ENCODE measurements at places on chromosomes 11 and 22.

DNA sequence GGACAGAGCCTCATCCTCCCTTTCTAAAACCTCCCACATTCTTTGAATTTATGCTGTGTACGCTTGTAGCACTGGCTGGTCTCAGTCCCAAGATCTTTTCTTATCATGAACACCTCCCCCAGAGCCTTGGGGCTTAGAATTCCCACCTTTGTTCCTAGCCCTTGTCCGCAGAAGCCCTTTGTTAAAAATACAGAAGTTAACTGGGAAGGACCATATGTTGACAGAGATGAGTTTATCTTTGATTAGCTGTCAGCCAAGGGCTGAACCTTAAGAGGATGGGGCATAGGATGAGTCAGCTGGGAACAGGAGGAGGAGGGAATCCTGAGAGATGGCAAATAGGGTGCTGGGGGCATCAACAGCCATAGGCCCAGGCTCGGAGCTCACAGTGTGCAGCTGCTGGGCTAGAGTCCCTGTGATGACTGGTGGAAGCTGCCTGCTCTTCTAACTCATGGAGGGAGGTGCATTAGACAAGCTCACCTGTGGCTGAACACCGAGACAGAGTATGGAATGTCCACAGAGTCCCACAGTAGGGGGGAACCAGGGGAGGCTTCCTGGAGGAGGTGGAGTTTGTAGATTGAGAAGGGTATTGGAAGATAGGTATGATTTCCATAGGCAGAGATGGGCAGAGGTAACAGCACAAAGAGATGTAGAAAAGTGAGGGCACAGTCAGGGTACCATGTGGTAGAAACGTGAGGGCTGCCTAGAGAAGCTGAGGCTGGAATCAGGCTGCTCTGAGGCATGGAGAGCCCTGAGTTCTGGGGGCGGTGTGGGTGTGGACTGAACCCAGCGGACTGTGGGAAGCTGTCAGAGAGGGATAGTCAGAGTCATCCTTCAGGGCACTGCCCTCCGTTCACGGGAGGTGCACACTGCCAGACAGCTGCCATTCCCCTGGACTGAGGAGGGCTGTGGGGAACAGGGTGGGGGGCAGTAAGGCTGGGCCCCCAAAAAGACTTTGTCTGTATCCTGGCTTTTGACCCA is 9.9 kb downstream of the MICAL2 start:
- no peak for DNase-seq

- no peak for DNase-seq
These were observed 29.6 kb downstream of the FBLN1 start for GRCh38 chr22:45532235-45532631.

DNA sequence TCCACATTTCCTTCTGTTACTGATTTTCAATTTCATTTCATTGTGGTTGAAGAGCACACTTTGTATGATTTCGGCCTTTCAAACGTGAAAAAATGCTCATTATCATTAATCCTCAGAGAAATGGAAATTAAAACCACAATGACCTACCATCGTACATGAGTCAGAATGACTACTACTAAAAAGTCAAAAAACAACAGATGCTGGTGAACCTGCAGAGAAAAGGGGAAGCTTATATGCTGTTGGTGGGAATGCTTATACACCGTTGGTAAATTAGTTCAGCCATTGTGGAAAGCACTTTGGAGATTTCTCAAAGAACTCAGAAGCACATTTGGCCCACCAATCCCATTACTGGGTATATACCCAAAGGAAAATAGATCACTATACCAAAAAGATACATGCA is 57.6 kb downstream of the DLG2 start:
- DNase-seq, result no peak

DNA sequence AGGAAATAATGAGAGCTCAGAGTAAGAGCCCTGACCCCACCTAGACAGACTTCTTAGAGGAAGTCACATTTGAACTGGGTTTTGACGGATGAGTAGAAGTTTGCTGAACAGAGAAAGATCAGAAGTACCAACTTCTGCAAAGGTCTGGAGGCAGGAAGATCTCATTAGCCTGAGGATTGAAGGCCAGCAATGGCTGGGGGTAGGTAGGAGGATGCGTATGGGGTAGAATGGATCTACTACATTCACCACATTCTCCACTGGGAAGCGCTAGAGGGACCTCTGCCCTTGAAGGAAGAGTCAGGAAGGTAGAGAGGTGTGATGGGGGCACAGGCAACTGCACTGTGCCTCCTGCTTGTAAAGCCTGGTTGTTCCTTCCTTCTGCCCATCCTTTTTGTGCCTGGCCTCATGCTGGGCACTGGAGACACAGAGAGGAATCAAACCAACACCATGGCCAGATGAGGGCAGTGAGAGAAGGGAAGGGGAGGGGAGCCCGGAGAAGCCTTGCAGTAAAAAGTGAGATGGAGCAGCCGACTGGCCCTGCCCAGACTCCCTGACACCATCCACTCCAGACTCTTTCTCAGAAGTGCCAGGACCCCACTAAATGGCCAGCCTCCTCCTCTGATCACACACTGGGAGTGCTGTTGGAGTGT is 4.9 kb downstream of the TPBGL start:
- DNase-seq, result no peak

DNA sequence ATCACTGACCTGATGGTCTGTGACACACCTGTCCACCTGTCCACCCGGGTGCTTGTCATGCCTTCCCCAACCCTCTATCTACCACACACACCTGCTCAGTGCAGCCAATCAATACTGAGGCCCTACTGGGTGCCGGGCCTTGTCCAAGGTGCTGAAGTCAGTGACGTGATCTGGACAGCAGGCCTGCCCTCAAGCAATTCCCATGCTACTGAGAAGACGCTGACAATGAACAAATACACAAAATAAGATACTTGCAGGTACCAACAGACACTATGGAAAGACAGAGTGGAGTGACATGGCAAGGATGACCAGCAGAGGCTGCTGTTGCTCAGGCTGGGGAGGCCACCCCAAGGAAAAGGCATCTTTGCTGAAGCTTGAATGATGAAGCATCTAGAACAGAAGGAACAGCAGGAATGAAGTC is 21.2 kb downstream of the PLAAT3 start:
- no peak for DNase-seq

DNA sequence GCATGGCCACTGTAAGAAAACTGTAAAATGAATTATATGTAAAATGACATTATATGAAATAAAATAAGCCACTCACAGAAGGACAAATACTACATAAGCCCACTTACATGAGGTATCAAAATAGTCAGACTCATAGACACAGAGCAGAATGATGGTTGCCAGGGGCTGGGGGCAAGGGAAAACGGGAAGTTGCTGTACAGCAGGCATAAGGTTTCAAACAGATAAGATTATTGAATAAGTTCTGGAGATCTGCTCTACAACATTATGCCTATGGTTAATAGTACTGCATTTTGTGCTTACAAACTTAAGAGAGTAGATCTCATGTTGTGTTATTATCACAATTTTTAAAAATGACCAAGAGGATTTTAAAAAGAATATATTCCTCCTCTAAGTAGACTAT is 32.7 kb upstream of the HEPHL1 start:
- no peak for DNase-seq

GRCh38 chr22:27370269-27370668 is 431.3 kb downstream of the MN1 start:
- no peak for DNase-seq

DNA sequence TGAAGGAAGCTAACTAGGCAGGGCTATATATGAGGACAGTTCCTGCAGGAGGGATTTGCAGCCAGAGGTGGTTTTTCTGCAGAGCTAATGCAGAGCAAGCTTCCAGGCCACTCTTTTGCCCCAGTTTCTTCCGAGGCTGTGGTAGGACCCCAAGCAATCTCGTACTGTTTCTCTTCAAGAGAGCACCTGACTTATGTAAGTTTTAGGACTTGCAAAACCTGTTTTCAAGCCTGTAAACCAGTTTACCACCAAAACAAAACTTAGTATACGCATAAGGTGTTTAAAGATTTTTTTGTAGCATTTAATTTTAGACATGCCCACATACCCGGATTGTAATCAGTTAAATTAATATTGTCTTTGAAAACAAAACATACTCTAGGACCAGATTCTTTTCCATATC is 7.7 kb upstream of the APLP2 start:
- no peak for DNase-seq

DNA sequence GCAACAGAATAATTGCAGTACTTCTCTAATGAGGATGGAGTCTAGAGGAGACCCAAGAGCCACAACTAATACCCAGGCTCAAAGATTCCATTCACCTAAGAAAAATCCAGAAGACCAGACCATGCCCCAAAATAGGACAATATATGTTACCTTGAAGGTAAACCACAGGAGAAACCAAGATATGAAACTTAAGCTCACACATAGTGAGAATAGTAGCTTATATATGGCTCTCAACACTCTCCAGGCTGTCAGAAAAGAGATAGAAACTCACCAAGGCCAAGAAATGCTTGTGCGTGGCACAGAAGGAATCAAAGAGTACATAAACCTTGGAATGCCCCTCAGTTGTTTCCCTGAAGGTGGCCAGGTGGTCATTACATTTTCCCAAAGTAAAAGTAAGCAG is 9.1 kb downstream of the FAM111A start:
- no peak for DNase-seq

- DNase-seq, result no peak
These were observed 1.6 kb downstream of the BSX start for GRCh38 chr11:122979815-122980595.

DNA sequence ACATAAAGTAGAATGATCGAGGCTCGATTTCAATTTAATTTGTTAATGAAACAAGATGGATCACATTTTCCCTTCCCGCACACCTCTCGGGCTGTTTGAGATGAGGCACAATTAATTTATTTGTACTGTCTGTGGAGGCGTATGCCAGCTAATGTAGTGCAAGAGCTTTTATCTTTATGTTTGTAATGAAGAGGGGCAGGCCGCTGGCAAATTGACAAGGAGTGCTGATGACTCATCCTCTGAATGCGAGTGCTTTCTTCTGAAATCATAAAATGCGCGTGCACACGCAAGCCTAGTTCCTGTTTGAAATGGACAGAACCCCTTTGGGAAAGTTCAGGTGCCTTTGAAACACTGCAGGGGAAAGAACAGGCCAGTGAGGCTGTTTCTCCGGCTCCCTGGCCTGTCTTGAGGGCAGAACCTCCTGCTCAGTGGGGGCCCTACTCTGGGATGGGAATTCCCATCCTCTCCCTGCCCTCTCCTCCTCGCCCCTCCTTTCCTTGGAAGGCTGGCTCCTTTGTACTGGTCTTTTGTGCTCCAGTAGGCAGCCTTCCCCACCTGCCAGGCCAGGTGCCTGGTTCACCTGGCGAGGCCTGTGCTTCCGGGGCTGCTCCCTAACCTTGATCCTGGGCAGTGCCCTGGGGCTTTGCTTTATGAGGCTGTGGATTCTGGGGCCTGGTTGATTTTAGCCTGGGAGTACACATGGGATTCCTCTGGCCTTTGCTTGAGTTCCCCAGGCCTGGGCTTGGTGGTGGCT is 50.3 kb downstream of the TEAD1 start:
- DNase-seq, result no peak

DNA sequence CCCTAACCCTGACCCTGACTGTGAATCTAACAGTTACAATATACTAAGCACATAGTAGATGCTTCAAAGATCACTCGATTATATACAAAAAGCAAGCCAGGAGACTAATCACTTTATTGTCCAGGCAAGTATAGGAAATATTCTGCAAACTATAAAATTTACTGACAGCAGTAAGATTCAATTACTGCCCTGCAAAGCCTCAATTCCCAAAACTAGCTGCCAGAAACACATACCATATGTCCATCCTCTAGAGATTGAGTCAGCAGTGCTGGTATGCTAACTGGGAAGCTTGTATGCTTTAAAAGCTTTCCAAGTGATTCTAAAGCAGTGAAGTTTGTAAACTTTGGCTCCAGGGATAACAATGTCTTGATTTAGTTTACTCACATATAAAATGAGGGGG is 26.1 kb downstream of the CSTF3 start:
- DNase-seq, result no peak

DNA sequence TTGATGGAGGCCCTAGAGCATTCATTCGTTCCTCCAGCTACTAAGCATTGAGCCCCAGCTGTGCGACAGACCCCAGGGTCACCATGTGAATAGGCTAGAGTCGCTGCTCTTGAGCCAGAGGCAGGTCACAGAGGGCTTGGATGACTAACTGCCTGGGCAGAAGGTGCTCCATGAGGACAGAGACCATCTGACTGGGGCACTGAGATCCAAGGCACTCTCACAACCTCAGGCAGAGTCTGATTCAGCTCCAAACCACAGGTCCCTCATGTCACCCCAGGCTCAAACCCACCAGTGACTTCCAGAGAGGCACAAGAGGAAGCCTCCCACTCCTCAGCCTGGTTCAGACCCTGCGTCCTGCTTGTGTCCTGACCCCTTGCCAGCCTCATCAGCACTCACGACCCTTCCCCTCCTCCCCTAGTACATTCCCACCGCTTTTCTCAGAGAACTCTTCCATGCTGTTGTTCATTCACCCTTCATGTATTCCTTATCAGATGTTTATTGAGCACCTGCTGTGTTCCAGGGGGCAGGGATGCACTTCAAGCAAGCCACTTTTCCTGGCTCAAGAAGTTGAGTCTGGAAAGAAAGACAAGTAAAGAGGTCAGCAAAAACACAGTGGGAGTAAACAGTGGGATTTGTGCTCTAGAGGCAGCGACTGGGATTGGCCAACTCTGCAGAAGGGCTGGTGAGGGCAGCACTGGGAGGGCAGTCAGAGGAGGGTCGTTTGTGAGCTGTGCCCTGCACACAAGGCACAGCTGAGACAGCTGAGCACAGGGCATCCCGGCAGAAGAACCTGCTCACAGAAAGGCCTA is 9.3 kb downstream of the OAF start:
- DNase-seq, result no peak

DNA sequence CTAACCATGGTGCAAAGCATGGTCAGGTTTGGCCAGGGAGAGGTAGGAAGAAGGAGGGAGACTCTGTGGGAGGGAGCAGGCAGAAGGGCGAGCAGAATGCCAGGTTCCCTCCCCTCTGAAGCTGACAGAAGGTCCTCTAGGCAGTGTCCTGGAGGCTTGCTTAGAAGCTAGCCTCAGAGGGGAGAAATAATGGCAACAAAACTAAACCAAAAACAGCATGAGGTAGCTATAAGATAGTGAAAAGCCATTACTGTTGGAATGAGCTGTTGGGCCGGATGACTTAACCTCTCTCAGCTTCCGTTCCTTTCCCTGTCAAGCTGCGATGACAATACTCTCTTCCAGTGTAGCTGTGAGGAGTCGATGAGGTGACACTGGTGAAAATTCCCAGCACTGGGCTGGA is 36.6 kb downstream of the RASSF10 start:
- DNase-seq, result no peak

- no peak for DNase-seq
These were observed 58.8 kb upstream of the SYN3 start for GRCh38 chr22:33116841-33117547.

DNA sequence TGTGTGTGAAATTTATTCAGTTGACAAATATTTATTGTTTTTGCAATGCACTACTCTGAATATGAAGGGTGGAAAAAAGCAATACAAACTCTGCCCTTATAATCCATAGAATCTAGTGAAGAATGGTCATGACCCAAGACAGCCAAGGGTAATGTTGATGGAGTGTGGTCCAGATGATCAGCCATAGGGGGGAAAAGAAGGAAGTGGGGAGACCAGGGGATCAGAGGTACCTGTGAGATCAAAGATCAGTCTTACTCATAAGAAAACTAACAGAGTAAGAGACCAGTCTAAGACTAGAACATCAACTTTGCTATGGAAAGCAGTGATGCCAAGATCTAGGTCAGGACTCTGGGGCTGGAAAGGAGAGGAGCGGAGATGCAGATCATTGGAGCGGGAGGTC is 47.0 kb upstream of the ETS1 start:
- DNase-seq, result no peak

GRCh38 chr11:5550440-5551095 is 2.2 kb upstream of the OR52H1 start:
- DNase-seq, result no peak
